Activated CD4-positive, alpha-beta T cell treated with anti-CD3 and anti-CD28 coated beads, Interleukin-2, amount 50 U/mL, for 4 hours (primary cell): ENCODE measurements at places on chromosomes 13 and 19.

- DNase-seq = peak; percentile 100
These were observed 8.4 kb upstream of the BICRA start for GRCh38 chr19:47600246-47601179.

DNA sequence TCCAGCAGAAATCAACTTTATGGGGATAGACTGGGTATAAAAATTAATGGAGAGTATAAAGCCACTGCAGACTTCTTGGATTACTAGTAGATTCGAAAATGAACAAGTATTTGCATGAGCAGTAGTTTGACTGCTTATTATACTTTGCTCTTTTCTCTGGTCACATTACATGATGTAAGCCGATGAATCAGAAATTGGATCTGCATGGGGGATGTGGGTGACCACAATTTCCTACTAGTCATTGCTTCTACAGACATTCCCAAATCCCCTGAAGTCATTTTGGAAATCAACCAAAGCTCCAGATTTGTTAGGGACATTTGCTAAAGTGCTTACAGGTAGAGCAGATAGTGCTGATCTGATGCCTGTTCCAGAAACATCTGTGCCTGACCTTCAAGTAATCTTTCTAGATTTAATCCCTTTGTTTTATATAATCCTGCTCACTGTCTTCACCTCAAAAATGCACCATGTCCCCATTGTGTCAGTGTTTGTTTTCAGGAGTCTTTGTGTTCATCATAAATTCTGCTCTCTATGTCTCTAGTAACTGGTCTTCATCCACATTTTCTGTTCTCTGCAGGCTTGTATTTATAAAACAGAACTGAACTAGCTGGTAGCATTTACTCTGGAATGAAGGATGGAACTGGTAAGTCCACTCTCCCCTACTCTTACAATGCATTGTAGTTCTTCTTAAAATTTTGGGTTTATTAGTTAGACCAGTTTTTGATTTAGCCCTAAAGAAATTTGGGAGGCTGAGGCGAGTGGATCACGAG, 201.5 kb upstream of the CSNK1A1L start:
- no peak for DNase-seq

DNA sequence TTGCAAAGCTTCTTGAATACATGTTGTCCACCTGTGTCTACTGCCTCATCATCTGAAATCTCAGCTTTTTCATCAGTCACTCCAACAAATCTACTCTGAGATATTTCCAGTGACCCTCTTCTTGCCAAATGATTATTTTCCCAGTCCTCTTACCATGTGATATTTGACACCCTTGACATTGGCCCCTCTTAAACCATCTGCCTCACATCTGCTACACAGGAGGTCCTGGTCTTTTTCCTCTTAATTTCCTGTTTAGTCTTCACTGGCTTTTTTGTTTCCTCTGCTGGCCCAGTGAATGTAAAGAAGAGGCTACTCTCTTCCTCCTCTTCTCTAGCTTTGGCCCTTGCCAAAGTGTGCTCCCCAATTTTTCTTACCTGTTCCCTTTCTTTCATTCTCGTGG, 218.7 kb downstream of the DNAJC15 start:
- no peak for DNase-seq

- no peak for DNase-seq
These were observed 18.2 kb downstream of the LRRC4B start for GRCh38 chr19:50549927-50550593.

DNA sequence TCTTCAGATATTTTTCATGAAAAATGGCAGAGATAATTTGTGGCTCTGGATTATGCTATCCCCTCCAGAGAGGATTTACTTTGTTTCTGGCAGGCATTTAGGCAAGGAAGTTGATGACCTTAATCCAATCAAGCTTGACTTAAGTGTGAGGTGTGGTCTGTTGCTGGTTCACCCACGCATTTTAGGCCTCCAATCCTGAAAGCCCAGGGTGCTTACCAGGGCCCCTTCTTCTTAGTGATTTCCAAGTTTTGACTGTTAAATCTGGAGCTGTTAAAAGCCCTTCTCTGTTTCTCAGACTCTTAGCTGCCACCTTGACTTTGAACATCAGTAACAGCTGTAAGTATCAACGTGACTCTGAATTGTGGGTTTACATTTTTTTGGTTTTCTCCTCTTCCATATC, 161.8 kb downstream of the DNAJC15 start:
- DNase-seq = no peak

GRCh38 chr19:14728595-14728994, 38.7 kb downstream of the ZNF333 start:
- DNase-seq = no peak

- no peak for DNase-seq
These were observed 717.9 kb downstream of the DIAPH3 start for GRCh38 chr13:59445812-59446211.
